ENCODE measurements at places on chromosomes 16 and 17.

GRCh38 chr16:10945065-10945787 lies 862 bp downstream of the CLEC16A start:
- DNase-seq, result no peak

DNA sequence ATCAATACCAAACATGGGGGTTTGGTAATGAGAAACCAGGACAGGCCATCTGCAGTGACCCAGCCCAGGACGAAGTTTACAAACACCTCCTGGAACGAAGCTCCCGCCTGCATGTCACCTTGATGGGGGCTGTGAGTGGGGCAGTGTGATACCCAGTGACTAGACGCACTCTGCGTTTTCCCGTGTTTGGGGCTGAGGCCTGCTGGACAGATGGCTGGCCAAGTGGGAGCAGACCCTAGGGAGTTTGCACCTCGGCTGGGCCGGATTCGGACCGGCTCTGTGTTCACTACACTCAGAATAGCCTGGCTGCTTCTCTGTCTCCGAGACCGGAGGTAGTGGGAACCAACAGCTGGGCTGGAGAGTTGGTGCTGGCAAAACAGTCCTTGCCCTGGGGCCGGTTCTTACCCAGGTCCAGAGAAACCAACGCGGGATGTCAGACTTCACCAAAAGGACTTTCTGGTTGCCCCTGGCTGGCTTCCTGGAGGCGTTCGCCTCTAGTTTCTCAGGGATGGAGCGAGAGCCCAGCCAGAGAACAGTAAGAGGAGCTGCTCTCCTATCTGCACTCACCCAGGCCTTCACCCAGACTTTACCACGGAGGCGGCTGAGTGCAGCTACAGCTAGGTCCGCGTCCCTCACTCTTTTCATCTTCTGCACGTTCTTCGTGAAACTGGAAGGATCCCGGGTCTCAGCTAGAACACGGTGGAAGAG lies 20.4 kb downstream of the CARHSP1 start:
- DNase-seq, result peak; percentile 3

- no peak for DNase-seq
These were observed 349 bp upstream of the SLC6A2 start for GRCh38 chr16:55655381-55655896.

DNA sequence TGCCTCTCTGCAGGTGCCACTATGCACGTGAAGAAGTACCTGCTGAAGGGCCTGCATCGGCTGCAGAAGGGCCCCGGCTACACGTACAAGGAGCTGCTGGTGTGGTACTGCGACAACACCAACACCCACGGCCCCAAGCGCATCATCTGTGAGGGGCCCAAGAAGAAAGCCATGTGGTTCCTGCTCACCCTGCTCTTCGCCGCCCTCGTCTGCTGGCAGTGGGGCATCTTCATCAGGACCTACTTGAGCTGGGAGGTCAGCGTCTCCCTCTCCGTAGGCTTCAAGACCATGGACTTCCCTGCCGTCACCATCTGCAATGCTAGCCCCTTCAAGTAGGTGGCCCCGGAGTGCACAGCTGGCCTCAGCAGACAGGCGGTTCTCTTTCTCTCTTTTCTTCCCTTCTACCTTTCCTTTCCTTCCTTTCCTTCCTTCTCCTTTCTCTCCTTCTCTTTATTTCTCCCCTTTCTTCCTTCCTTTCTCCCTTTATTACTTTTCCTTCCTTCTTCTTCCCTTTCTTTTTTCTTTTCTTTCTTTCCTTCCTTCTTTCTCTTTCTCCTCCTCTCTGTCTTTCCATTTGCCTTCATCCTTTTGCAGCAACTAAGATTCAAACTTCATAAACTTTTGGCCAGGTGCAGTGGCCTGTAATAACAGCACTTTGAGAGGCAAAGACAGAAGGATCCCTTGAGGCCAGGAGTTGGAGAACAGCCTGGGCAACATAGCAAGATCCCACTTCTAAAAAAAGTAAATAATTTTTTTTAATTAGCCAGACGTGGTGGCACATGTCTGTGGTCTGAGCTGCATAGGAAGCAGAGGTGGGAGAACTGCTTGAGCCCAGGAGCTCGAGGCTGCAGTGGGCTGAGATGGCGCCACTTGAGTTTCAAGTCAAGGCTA lies 46.7 kb downstream of the SCNN1B start:
- DNase-seq, result no peak

GRCh38 chr17:57121308-57122042 lies 36.4 kb downstream of the AKAP1 start:
- no peak for DNase-seq

GRCh38 chr17:30101686-30102390 lies 14.8 kb upstream of the NSRP1 start:
- DNase-seq, result no peak

GRCh38 chr17:39671651-39672521 lies 3.6 kb downstream of the PNMT start:
- no peak for DNase-seq

DNA sequence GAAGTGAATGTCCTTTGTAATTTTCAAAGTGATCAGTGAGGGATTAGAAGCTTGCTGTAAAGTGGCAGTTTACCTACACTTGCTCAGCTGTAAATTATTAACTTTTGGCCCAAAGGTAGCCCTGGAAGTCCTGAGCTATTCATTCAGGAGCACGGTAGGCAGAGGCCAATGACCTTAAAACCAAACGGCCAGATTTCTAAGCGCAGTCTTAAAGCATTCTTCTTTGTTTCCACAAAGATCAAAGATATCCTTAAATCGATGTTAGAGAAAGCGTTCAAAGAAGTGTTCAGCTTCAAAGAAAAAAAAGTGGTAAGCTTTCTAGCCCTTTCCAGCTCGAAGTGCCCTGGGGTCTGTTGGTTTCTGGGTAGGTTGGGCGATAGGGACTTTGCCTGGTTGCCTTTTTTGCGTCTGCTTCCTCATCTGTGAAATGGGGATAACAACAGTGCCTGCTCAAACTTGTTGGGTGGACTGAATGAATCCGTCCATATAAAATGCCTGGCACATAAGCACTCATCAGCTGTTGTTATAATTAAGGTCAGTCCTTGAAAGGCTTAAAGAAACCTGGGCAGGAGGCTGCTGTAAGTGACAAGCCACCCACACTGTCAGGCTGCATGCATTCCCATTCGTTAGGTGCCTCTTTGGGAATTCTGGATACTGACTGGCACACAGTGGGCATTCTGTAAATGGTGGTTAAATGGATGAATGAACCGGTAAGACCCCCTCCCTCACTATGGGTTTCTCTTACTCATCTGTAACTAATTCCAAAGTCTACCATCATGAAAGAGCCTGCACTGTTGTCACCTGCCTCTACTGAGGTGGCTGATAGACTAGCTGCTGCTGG lies 113.2 kb downstream of the PRKCA start:
- no peak for DNase-seq

GRCh38 chr17:8474826-8475225 lies 39.1 kb downstream of the NDEL1 start:
- DNase-seq, result no peak

- DNase-seq, result peak; percentile 60
These were observed at the start of gene ACSM5 for GRCh38 chr16:20409398-20410120. Gene ACSM5 (plus strand): TSS chr16:20409534. CDS start chr16:20411485, 1,951 bp downstream.

GRCh38 chr16:89373355-89374110 lies 116.8 kb downstream of the ANKRD11 start:
- no peak for DNase-seq

DNA sequence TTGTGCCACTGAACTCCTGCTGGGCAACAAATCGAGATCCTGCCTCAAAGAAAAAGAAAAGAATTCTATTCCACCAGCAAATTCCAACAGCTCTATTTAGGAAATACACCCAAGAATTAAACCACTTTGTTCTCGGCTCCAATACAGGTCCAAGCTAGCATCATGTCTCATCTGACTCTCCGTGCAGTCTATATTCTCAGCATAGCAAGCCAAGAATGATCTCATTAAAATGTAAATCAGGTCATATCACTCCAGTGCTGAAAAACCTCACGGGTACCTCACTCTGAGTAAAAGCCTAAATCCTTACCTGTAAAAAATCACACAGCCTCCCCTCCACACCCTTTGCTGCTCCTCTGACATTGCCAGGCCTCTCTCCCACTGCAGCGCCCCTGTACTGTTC lies 23.9 kb downstream of the UBE2G1 start:
- DNase-seq, result no peak

DNA sequence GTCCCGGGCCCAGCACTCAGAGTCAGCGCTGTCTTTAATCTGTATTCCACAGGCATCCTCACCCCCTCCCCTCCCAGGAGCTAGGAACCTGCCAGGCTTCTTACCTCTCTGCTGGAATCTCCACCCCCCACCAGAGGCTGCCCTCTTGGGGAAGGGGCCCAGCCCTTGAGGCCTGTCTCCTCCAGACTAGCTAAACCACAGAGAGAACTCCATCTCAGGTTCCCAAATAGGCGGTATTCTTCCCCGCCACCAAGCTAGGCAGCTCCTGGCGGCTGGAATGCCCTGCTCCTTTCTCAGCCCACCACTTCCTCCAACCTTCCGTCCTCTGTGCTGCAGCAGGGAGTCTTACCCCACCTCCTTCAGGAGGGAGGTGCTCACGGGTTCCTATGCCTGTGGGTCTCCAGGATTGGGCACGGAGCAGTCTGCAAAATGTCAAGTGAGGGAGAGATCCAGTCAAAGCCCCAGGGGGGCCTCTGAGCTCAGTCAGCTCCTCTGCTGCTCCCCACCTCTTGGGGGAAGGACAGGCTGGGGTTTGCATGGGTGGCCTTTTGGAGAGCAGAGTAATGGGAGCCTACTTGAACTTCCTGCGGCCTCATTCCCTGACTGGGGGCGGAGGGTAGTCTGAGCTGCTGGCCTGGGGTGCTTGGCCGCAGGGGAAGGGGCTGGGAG lies 55.7 kb downstream of the SREBF1 start:
- peak; percentile 35 for DNase-seq

DNA sequence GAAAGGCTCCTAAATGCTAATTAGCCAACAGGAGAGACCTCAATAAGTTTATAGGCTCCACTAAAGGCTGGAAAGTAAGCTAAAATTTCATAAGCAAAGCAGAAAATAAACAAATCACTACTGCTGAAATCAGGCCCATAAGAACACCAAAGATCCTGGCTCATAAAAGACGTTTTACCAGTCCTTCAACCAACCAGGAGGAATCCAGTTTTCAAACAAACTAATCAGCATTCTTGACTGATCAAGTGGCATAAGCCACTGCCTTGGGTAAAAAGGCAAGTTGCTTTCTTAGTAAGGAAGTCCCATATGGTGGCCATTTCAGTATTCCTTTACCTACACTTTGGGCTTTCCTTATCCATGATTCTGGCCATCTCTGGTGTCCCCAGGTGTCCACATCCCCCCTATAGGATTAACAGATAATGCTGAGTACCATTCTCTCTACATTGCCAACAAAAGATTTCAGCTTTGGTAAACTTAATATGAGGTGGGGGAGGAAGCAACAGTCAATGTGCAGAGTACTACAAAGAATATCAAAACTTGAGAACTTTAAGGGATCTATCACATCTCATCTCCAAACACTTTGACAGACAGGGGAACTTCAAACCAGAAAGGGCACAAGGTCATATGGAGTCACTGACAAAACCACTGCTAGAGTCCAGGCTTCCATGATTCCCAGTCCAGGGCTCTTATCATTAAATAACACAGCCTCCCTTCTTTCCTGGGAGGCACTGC lies 1.3 kb downstream of the TOM1L2 start:
- no peak for DNase-seq

GRCh38 chr16:89012622-89012995 lies 35.6 kb upstream of the CBFA2T3 start:
- DNase-seq, result no peak

GRCh38 chr16:14415291-14415690 lies 214.8 kb downstream of the PARN start:
- DNase-seq, result no peak

GRCh38 chr17:17060930-17061329 lies 18.7 kb downstream of the MPRIP start:
- DNase-seq, result no peak

GRCh38 chr17:51463353-51463752 lies 203.0 kb downstream of the UTP18 start:
- DNase-seq, result no peak

GRCh38 chr17:44266402-44267164 lies 1.4 kb downstream of the SLC4A1 start:
- DNase-seq, result no peak

DNA sequence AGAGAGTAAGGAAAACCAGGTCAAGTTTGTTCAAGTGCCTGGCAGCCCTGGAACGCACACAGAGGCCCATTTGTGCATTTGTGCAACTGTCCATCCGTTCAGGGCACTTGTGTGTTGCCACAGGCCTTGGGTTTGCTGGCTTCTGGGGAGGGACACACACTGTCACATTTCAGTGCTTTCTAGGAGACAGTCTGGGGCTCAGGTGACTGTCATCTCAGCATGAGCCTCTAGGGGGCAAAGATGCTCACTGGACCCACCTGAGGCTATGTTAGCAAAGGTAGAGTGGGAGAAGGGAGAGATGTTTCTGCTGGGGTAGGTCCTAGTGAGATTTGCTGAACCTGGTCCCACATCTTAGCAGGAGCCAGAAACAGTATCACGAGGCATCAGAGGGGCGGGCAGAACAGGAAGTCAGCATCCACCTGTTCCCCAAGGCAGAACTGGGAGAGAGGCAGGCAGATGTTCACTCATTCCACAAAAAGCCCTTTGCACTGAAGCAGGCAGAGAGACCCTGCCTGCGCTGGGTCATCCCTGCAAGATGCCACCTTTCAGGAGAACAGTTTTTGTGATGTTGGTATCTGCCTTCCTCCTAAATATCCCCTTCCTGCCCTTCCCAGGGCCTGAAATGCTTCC lies 48.5 kb downstream of the RAI1 start:
- no peak for DNase-seq

GRCh38 chr17:13885550-13885949 lies 183.8 kb upstream of the COX10 start:
- DNase-seq, result no peak
